ENCODE measurements at places on chromosomes 2 and 18. TPM values are rescaled to one million over a fixed set of nuclear protein-coding genes. Genes with fewer than 3 reads are reported as not detected.

ASXL3 gene
- total RNA-seq, result not detected

GBX2 gene
- not detected for total RNA-seq

- no peak for DNase-seq
These were observed 19.4 kb downstream of the OTOF start for GRCh38 chr2:26458365-26459042.

DNA sequence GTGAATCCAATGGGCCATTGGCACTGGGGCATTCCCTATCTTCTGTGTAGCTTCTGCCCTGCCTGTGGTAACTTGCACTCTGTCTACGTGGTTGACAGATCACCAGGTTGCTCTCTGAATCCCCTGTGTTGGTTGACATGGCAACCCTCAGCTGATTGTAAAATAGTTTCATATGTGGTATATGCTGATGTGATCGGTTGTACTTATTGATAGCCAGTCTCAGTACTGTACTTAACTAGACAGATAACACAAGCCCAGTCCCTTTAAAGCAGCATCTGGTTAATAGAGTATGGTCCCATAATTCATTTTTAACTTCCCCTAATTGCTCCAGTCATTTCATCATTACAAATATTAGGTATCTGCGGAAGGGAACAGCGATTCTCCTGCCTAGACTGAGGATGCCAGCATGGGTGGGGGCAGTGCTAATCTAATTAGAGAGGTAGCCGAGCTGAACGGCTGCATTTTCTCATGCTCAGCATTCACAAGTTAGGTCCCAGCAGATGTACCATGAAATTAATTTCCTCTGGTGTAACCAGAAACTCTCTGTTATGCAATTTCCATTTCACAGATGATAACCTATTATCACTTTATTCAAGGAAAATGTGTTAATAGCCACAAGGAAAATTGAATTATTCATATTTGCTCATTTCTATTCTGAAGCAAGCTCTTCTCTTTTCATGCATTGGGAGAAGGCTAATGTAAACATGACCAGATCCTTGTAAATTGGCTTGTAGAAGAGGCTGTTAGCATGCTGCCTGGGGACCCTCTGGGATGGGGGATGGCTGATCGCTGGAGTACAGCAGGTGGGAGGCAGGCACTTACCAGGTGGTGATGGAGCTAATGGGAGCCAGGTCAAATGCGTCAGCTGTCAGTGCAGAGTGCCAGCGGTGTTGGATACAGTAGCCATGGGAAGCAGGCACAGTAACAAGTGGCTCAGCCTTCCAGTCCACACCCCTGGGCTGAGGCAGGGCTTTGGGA lies 608.3 kb downstream of the GALR1 start:
- no peak for DNase-seq

DNA sequence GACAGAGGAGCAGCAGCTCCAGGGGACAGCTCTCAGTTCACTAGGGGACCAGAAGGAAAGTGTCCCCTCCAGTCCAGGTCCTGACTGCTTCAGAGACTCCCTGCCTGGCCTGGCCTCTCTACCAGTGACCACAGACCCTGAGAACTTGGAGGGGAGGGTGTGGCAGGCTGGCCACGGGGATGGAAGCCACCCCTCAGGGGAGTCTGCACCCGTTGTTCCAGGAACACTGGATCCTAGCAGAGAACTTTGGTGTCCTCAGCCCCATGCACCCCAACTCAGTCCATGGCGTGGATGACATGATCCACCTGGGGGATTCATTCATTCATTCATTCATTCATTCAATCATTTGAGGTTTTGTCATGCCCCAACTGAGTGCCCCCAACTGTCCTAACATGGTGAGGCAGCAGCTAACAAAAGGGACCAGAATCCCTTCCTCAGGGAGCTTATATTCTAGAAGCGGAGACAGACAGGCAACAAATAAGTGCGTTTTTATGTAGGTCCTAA lies 31.9 kb downstream of the MYO7B start:
- no peak for DNase-seq

DNA sequence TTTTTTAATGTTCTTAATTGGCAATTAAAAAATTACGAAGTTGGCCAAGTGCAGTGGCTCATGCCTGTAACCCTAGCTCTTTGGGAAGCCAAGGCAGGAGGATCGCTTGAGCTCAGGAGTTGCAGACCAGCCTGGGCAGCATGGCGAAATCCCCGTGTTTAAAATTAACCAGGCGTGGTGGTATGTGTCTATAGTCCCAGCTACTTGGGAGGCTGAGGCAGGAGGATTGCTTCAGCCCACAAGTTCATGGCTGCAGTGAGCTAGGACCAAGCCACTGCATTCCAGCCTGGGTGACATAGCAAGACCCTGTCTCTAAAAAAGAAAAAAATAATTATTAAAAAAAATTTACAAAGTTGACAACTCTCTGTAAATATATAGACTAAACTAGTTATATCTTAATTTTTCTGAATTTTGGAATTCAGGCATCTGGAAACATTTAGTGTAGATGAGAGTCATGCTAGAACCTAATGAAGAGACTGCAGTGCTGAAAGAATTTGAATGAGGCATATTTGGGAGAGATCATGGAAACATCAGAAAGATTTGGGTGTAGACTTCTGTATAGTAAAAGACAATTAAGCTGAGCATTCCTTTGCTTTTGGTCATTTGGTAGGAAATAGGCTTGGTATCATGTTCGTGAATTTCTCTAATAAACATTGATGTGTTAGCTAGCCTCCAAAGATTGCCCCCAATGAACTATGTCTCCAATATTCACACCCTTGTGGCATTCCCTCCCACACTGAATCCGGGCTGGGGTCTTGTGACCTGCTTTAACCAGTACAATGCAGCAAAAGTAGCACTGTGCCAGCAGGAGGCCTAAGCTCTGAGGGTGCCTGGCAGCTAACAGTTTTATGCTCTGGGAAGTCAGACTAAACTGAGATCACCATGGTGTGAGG lies 4.2 kb upstream of the ROCK1 start:
- no peak for DNase-seq

DNA sequence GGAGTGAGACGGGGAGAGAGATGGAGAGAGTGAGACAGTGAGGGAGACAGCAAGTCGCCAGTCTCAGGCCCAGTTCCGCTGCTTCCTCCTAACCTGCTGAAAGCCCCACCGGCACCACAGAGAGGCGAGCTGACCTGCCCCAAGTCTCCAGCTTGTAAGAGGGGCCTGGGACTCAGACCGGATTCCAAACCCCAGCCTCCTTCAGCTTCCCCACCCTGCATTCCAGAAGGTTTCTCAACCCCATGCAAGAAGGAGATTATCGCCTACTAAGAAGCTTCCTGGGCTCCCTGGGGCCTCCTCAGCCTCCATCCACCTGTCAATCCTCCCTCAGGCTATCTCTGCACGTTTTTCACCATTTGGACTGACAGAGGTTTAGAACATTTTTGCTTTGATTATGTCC lies 173.1 kb upstream of the RAB6C start:
- no peak for DNase-seq

- DNase-seq, result peak; percentile 15
These were observed 34.4 kb downstream of the VRK2 start for GRCh38 chr2:58081000-58081399.
